ENCODE measurements at places on chromosomes 1 and 21.

- no peak for DNase-seq
Observed at GRCh38 chr1:1664941-1665814, 6.4 kb upstream of the CDK11B start.

GRCh38 chr1:165189913-165190312 is 166.6 kb downstream of the LMX1A start:
- no peak for DNase-seq

- DNase-seq, result no peak
Observed at GRCh38 chr21:21559285-21560045, 561.3 kb downstream of the NCAM2 start.

DNA sequence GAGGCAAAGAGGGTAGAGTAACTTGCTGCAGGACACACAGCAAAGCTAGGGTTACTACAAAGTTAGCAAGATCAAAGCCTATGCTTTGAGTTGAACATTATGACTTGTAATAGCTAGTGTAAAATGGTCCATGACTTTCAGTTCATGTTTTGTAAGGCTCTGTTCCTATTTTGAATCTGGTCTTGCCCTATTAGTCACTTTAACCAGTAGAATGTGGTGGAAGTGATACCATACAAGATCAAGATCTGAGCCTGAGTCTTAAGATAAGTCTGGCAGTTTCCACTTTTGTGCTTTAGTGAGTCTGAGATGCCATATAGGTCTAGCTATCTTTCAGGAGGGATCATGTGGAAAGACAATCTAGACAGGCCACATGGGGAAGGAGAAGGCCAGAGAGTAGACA is 282.1 kb upstream of the BRINP3 start:
- no peak for DNase-seq

DNA sequence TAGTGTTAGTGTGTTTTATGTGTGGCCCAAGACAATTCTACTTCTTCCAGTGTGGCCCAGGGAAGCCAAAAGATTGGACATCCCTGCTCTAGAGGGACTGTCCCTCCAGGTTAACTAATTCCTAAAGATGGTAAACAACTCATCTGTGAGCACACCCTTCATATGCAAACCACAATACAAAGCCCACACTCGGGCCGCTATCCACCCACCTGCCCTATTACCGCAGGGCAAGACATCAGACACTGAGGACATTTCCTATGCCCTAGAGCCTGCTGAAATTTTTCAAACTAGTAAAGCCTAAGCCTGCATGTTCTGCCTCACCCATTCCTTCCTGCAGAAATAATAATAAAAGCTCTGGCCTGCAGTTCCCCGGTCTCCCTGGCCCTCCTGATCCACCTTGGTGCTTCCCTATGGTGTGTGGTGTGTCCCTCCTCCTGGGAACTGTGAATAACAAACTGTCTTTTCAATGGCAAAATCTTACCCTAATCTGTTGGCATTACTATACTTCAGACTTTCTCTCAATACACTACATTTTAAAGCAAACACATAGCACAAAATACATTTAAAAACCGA is 39.3 kb upstream of the NTPCR start:
- DNase-seq, result no peak

DNA sequence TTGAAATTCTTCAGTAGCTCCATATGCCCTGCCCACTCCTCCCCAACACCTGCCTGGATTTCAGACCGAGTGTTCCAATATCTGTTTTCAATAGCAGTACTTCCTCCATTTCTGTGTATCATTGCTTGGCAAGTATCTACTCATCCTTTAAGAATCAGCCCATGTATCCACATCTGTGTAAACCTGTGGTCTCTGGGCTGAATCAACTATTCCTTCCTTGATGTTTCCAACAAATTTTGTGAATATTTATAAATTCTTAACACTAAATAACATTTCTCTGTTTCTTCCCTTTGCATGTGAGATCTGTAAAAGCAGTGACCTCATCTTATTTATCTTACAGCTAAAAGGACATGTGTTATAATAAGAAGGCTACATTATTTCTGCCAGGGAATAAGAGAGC is 26.0 kb upstream of the UAP1 start:
- DNase-seq, result no peak

DNA sequence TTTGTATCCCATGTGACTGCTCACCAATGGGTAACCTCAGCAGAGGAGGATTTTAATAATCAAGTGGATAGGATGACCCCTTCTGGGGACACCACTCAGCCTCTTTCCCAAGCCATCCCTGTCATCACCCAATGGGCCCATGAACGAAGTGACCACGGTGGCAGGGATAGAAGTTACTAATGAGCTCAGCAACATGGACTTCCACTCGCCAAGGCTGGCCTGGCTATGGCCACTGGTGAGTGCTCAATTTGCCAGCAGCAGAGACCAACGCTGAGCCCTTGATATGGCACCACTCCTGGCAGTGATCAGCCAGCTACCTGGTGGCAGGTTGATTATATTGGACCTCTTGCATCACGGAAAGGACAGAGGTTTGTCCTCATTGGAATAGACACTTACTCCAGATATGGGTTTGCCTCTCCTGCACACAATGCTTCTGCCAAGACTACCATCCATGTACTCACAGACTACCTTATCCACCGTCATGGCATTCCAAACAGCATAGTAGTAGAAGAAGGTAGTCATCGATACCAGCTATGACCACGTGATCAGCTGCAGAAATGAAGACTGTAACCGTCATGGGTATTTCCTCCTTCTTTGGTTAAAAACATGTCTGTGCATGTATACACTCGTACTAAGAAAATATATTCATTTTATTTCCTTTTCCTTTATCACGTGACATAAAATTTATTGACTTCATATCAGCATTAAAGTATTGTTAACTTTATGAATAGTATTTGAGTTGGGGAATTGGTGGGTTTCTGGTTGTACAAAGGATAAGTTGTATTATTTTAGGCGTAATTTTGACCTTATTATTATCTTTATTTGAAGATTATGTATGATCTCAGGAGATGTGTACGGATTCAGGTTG is 562.6 kb downstream of the PTPRU start:
- DNase-seq, result no peak

DNA sequence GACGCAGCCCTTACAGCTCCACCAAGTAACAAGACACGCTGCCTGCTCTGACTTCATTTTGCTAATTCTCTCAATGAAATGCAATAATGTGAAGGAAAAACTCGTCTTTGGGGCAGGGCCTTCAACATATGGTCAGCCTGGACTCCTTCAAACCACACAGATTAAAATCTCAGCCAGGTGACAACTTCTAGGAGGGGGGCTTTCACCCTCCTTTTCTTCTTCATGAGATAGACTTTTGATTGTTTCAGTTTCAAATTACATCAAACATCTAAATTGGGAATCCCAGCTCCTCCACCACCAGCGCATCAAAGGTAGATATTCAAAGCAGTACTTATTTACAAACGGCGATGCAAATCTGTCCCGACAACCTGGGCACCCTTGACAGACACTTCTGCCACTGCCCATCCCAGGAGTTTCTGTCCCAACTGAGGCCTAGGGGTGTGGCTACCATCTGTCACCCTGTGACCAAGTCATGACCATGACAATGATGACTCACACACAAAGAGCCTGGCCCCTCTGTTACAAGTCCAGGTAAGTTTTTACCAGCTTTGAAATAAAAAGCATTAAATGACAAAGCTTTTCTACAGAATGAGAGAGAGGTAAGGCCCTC is 29.7 kb downstream of the SSBP3 start:
- DNase-seq, result peak; percentile 22

GRCh38 chr1:201795066-201795465 is 33.9 kb upstream of the IPO9 start:
- no peak for DNase-seq

DNA sequence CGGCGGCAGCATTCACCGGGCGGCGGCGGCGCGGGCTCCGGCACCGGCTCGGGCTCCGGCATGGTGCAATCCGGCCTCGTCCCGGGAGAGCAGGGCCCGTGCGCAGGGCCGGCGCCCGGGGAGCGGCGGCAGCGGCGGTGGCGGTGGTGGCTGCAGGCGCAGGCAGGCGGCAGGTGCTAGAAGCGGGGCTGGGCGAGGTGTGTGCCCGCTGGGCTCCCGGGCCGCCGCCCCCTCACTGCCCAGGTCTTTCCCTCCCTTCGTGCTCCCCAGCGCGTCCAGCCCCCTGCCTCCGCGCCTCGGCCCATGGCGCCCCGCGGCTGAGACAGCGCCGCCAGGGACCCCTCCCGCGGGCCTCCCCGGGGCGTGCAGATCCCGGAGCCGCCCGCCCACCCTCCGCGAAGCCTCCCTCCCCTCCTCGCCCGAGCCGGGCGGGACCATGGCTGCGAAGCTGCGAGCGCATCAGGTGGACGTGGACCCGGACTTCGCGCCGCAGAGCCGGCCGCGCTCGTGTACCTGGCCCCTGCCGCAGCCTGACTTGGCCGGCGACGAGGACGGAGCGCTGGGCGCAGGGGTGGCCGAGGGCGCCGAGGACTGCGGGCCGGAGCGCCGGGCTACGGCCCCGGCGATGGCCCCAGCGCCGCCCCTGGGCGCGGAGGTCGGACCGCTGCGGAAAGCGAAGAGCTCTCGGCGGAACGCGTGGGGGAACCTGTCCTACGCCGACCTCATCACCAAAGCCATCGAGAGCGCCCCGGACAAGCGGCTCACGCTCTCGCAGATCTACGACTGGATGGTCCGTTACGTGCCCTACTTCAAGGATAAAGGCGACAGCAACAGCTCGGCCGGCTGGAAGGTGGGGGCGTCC is 492 bp downstream of the FOXO6 start:
- DNase-seq, result no peak

DNA sequence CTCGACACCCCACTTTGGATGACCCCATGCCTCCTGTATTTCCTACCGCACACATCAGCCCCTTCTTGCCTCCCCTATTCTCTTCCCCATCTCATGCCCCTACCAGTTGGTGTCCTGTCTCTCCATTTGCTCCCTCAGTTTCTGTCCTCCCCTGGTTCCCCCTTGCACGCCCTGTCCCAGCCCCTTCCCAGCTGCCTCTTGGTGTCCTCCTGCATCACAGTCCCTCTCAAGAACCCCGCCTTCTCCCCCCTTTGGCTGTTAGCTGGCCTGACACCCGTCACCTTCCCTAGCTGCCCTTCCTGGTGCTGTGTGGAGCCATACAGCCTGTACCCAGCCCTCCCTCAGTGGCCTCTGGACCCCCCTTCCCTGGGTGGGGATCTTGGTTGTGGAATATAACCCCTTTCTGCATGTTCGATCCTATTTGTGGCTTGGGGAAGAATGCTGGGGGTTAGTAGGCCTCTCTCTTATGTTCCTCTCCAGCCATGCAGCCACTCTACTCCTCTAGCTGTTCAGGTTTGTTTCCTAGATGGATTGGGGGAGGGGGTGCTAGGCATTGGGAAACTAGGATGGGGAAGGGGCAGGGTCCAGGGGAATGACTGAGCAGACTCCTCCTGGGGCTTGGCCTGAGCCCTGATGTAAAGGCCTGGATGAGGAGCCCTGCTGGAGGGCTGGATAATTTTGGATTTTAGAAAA is 41.4 kb upstream of the NFASC start:
- no peak for DNase-seq
